ENCODE measurements at places on chromosomes 6 and 20. TPM values are rescaled to one million over a fixed set of nuclear protein-coding genes. Genes with fewer than 3 reads are reported as not detected.

The SEMG1 gene
- not detected for total RNA-seq

The PHACTR1 gene
- total RNA-seq = 2.7 TPM

The HLA-DQB2 gene
- not detected for total RNA-seq

The GLP1R gene
- total RNA-seq = not detected

The C6orf47 gene
- 21.6 TPM for total RNA-seq

The ARFGAP1 gene
- 68.0 TPM for total RNA-seq

The PGK2 gene
- total RNA-seq = not detected

The SLC4A11 gene
- 28.9 TPM for total RNA-seq

The NOX3 gene
- not detected for total RNA-seq

The KIAA1755 gene
- total RNA-seq = 0.16 TPM

The REM1 gene
- total RNA-seq = not detected

The C6orf58 gene
- total RNA-seq = 0.50 TPM

The HLA-DMB gene
- total RNA-seq = 1.0 TPM

The TRIM31 gene
- total RNA-seq = not detected

The FAM83B gene
- not detected for total RNA-seq

The TMC2 gene
- total RNA-seq = not detected

The SERINC3 gene
- 96.7 TPM for total RNA-seq

The TRIM26 gene
- 19.8 TPM for total RNA-seq

The MDFI gene
- total RNA-seq = 22.8 TPM

The SPATS1 gene
- not detected for total RNA-seq

The MEP1A gene
- not detected for total RNA-seq

The BPIFB1 gene
- total RNA-seq = not detected

The SYNE1 gene
- total RNA-seq = 118 TPM

The DEFB132 gene
- total RNA-seq = not detected

The SNAP25 gene
- 0.25 TPM for total RNA-seq

The EYS gene
- not detected for total RNA-seq

The GPX5 gene
- total RNA-seq = not detected

The CLPSL2 gene
- not detected for total RNA-seq

The CLDN20 gene
- not detected for total RNA-seq

The ELOVL4 gene
- 0.63 TPM for total RNA-seq

The TNFRSF6B gene
- total RNA-seq = 28.5 TPM

The TFAP2A gene
- not detected for total RNA-seq

The TMEM244 gene
- total RNA-seq = not detected

The FAM217A gene
- not detected for total RNA-seq

The FOXQ1 gene
- not detected for total RNA-seq

The PLEKHG1 gene
- 50.9 TPM for total RNA-seq

The PRL gene
- not detected for total RNA-seq

The PARD6B gene
- 0.82 TPM for total RNA-seq

The BCL2L1 gene
- 88.4 TPM for total RNA-seq

The OR2H1 gene
- total RNA-seq = not detected

The ZC3H12D gene
- not detected for total RNA-seq

The TBXT gene
- not detected for total RNA-seq

The LINC00237 gene
- total RNA-seq = not detected

All from bladder microvascular endothelial cell (primary cell).